Fibroblast of lung (primary cell): ENCODE measurements at places on chromosomes 1 and 21.

GRCh38 chr21:38980416-38981313 is 174.9 kb downstream of the ETS2 start:
- no peaks in the 10 kb centered on the region for H3K36me3 ChIP-seq
- peaks cover 2% of the 10 kb centered on the region for H3K27me3 ChIP-seq
- H3K27ac ChIP-seq, result no peak overlapping the region
- DNase-seq, result no peak
- no peak overlapping the region for H3K4me3 ChIP-seq
- H3K4me1 ChIP-seq, result peaks cover 20% of the 10 kb centered on the region

DNA sequence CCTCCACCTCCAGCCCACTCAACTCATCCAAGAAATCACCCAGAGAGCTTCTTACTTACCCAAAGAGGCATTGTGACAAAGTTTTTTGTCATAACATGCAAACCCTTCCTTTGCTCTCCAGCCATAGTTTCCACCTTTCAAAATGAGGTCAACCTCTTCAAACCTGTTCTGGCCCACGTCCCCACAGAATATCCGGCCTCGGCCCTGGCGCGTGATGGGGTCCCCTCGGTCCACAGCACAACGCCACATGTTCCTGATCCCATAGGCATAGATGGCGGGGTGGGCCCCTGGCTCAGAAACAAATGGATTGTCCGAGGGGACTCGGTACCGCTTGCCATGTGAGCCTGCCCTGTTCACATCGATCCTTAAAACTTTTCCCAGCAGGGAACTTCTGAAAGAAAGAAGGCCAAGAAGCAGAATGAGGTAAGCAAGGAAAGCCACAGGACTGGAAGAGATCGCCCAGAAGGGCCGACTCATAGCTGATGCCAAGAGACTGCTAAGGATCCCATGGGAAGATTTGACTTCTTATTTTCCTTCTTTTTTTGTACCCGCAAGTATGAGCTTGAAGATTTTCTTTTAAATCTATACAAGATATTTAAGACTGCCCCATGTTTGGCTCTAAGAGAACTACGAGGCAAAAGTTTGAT is 7.8 kb downstream of the HHIPL2 start:
- no peak overlapping the region for H3K4me3 ChIP-seq
- no peaks in the 10 kb centered on the region for H3K4me1 ChIP-seq
- H3K36me3 ChIP-seq, result no peaks in the 10 kb centered on the region
- no peaks in the 10 kb centered on the region for H3K27me3 ChIP-seq
- DNase-seq, result no peak

- no peak overlapping the region for H3K27ac ChIP-seq
- H3K4me3 ChIP-seq, result no peak overlapping the region
- H3K27me3 ChIP-seq, result no peaks in the 10 kb centered on the region
- H3K36me3 ChIP-seq, result no peaks in the 10 kb centered on the region
- no peaks in the 10 kb centered on the region for H3K4me1 ChIP-seq
These were observed 158.9 kb upstream of the JUN start for GRCh38 chr1:58942759-58943191.

DNA sequence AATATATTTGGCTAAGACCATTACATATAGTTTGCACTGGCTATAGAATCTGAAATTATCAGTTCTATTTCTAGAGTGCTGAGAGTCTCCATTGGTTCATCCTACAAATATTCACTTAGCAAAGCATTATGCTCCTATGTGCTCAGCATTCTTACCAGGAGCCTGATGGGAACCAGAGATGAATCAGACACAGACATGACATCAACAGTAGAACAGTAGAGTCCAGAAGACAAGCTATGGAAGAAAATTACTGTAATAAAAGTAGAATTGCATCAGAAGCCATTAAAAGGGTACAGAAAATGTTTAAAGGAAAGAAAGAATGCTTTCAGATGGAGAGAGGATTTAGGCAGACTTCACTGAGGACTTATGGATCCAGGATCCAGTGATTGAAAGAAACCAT is 271.7 kb upstream of the SNX7 start:
- DNase-seq, result peak; percentile 80
- H3K4me1 ChIP-seq, result peaks cover 2% of the 10 kb centered on the region
- H3K27me3 ChIP-seq, result no peaks in the 10 kb centered on the region
- H3K4me3 ChIP-seq, result no peak overlapping the region
- no peak overlapping the region for H3K27ac ChIP-seq
- no peaks in the 10 kb centered on the region for H3K36me3 ChIP-seq

GRCh38 chr1:56921479-56921878 is 44.3 kb downstream of the C8B start:
- no peaks in the 10 kb centered on the region for H3K27me3 ChIP-seq
- H3K27ac ChIP-seq, result no peak overlapping the region
- H3K4me3 ChIP-seq, result no peak overlapping the region
- no peaks in the 10 kb centered on the region for H3K36me3 ChIP-seq
- H3K4me1 ChIP-seq, result no peaks in the 10 kb centered on the region

GRCh38 chr1:165842671-165843129 is 15.3 kb downstream of the UCK2 start:
- H3K27ac ChIP-seq, result peak overlapping the region; percentile 53
- peak; percentile 47 for DNase-seq
- H3K36me3 ChIP-seq, result no peaks in the 10 kb centered on the region
- H3K27me3 ChIP-seq, result no peaks in the 10 kb centered on the region
- no peak overlapping the region for H3K4me3 ChIP-seq

DNA sequence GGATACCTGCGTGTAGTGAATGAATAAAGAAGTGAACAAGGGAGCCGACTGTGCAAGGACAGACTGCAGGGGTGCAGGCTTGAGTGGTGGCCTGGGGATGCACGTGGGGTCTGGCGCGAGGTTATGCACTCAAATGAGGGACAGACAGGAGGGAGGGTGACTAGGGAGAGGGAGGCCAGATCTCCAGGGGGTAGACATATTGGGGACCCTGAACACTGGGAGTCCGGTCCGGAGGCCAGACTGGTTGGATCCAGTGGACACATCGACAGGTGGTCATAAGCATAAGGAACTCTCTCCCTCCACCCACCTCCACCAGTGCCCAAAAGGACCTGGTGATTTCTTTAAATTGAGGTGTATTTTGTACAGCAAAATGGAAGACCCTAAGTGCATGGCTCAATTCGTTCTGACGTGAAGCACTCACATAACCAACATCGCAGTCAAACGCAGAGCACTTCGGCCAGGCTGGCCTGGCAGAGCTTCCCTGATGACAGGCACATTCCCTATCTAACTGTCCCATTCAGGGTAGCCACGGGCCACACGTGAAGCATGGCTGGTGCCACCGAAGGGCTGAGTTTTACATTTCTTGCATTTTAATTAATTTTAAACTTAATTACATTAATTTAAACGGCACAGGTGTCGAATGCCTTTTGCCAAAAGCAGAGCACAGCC is 14.0 kb downstream of the WNT3A start:
- H3K27me3 ChIP-seq, result peaks cover 3% of the 10 kb centered on the region
- no peaks in the 10 kb centered on the region for H3K4me1 ChIP-seq
- no peak for DNase-seq
- no peaks in the 10 kb centered on the region for H3K36me3 ChIP-seq

GRCh38 chr21:34517491-34518245 is 5.7 kb upstream of the KCNE1 start:
- H3K4me1 ChIP-seq, result no peaks in the 10 kb centered on the region
- H3K27ac ChIP-seq, result no peak overlapping the region
- no peaks in the 10 kb centered on the region for H3K27me3 ChIP-seq
- no peak for DNase-seq
- H3K36me3 ChIP-seq, result peaks cover 16% of the 10 kb centered on the region
- H3K4me3 ChIP-seq, result no peak overlapping the region

DNA sequence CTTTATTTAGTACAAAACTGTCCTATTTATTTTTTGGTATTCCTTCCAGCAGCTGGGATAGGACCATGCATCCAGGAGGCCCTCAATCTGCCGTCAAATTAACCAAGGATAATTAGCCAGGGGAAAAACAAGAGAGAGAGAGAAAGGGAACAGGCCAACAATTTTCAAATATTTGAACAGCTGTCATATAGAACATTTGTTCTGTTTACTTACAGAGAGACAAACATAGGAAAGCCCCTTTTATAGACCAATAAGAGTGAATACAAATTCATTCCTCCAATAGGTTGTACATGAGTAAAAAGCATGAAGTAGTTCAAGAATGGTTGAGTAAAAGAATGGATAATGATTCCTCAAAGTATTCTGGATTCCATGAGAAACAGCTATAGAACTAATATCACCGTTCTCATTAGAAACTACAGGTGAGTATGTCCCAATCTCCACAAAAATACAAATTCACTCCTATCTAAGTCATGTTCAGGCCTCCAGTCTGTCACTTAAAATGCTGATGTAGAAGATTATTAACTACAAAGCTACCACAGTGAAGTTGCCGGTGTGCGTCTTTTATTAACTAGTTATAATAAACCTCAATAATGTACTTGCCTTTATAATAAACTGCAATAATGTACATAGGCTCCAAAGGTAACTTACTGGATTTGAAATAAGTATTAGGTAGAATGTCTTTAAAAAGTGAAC is 64.8 kb upstream of the GNG4 start:
- no peak overlapping the region for H3K4me3 ChIP-seq
- H3K27me3 ChIP-seq, result no peaks in the 10 kb centered on the region
- H3K27ac ChIP-seq, result no peak overlapping the region
- no peak for DNase-seq
- no peaks in the 10 kb centered on the region for H3K36me3 ChIP-seq
- H3K4me1 ChIP-seq, result no peaks in the 10 kb centered on the region

GRCh38 chr1:240831922-240832321 is 220.0 kb upstream of the GREM2 start:
- no peaks in the 10 kb centered on the region for H3K27me3 ChIP-seq
- H3K36me3 ChIP-seq, result no peaks in the 10 kb centered on the region
- DNase-seq, result no peak
- H3K27ac ChIP-seq, result no peak overlapping the region
